ENCODE measurements at places on chromosomes 6 and 20.

GRCh38 chr20:51563486-51564332, 21.2 kb upstream of the NFATC2 start:
- DNase-seq: no peak

DNA sequence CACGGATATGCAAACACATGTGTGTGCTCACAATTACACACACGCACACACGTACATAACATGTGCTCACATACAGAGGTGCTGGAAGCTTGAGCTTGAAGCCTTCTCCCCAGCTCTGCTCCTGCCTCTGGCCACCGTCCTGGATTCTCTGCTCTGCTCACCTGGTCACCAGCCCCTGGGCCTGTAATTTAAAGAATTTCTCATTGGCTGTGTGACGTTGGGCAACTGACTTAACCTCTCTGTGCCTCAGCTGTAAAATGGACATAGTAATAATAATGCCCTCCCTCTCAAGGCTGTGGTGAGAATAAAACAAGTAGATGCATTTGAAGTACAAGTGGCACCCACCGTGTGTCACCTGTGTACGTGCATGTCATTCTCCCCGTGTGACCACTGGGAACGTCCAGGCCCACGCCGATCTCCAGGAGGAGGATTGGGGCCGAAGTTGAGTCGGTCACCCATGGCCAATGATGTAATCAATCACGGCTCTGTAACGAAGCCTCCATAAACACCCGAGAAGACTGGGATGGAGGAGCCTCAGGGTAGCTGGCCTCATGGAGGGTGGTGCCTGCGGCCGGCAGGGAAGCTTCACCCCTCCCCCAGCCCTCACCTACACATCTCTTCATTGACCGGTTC, 160.9 kb upstream of the AFDN start:
- no peak for DNase-seq

DNA sequence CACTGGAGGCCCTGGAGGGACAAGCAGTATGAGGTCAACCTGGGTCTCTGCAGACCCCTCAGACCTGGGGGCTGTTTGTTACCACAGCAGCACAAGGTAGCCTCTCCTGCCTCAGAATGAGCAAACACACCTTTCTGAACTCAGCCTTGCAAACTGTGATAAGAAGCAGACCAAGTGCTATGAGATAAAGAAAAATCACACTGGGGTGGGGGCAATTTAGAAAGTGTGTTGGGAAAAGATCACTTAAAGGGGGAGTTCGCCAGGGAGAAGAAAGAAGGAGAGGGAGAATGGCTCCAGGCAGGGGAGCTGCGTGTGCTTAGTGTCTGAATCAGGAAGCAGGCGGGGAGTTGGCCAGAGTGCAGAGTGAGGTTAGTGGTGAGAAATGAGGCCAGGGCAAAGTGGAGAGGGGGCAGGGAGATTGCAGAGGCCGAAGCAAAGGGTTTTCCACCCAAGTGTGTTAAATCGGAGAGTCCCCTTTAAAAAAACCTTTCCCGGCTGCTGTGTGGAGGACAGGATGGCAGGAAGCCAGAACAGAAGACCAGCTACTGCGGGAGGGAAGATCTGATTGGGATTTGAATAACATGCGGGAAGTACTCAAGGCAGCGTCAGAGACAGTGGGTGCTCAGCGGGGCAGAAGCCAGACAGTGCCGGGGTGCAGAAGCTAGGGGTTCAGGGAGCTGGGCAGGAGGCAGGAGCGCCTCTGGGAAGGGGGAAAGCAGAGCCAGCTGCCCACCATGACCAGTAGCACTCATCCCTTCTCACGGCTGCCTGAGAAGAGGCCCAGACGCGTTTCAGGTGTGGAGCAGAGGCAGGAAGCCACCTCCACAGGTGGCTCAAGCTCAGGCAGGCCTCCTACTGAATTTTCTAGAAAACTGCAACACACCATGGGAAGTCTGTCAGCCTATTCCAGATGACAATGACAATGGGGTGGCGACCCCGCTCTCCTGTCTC, 9.0 kb downstream of the ADA start:
- no peak for DNase-seq

GRCh38 chr20:63416631-63417030, 55.5 kb upstream of the CHRNA4 start:
- no peak for DNase-seq

GRCh38 chr6:147390909-147391536, 117.5 kb upstream of the SAMD5 start:
- DNase-seq: no peak

DNA sequence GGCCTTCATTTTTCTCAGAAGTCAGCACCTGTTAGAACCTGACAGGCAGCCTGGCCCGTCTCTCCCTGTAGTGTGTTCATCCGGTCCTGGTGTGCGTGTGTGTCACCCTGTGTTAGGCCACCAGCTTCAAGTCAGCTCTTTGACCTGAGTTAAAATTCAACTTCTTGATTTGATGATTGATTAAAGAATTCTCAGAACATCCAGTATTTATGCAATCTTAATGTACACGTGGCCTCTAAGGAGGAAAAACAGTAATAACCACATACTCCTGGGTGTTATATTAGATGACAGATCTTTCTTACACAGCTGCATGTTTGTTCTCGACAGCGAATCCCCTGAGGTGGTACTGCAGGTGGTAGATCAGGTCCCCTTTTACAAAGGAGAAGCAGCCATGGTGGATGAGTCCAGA, 19.1 kb upstream of the TMEM217 start:
- DNase-seq: no peak

GRCh38 chr20:17648791-17649730, 33.0 kb downstream of the RRBP1 start:
- peak; percentile 12 for DNase-seq

Measured in stimulated activated CD4-positive, alpha-beta T cell treated with anti-CD3 and anti-CD28 coated beads, TNF-alpha, amount 100 ng/mL, for 1 hour (primary cell).